ENCODE measurements at places on chromosomes 12 and 14.

DNA sequence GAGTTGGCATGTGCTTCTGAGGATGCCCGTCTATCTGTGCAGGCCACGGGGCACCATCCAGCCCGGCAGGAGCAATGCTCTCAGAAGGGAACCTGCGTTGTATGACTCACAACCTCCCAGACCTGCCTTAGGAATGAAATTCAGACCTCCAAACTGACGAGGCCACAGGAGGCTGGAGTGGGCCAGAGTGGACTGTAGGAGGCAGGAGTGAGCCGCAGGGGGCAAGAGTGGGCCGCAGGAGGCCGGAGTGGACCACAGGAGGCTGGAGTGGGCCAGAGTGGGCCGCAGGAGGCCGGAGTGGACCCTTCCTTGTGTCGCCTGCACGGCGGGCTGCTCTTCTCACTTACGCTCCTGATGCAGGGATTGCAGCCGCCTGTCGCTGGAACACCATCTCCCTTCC is 11.1 kb upstream of the FBRSL1 start:
- no peak for DNase-seq

GRCh38 chr12:5138256-5138655 is 94.6 kb downstream of the KCNA5 start:
- no peak for DNase-seq

DNA sequence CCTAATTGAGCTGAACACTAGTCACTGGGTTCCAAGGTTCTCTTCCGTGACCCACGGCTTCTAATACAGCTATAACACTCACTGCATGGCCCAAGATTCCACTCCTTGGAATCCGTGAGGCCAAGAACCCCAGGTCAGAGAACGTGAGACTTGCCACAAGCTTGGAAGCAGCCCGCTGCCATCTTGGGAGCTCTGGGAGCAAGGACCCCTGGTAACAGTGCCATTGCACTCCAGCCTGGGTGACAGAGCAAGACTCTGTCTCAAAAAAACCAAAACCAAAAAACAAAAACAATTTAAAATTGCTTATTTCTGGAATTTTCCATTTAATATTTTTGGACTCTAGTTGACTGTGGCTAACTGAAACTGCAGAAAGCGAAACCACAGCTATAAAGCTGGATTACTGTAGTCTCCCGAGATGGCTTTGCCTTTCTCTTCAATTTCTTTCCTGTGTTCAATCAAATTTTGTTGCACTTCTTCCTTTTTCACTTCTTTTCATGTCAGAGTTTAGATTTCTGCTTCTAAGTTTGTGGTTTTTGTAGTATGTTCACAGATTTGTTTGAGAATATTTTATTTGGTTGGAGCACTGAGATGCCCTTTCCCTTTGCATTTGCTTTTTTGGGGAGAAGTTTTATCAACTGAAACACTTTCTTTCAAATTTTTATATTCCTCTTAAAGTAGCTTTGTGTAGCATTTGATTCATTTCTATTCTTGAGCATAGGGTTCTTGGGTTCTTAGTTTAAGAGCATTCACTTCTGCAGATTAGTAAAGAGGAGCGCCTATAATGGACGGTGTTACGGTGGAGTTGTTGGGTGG is 44.6 kb downstream of the DDHD1 start:
- no peak for DNase-seq

DNA sequence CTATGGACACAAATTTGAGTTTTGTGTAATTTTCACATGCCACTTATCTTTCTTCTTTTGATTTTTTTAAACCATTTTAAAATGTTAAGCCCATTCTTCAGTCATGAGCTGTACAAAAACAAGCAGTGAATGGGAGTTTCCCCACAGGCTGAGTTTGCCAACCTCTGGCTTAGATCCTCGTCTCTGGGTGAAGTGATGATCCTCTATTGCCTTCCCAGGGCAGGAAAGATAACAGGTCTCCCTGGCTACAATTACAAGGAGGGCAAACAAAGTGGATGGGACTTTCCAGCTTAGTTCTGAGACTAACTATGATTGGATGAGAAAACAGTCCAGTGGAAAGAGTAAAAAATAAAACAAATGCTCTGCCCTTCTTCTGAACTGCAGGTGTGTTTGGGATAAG is 203.7 kb downstream of the SPTSSA start:
- DNase-seq: no peak

All from WTC11 (cell line).